ENCODE measurements at places on chromosomes 5 and 9.

DNA sequence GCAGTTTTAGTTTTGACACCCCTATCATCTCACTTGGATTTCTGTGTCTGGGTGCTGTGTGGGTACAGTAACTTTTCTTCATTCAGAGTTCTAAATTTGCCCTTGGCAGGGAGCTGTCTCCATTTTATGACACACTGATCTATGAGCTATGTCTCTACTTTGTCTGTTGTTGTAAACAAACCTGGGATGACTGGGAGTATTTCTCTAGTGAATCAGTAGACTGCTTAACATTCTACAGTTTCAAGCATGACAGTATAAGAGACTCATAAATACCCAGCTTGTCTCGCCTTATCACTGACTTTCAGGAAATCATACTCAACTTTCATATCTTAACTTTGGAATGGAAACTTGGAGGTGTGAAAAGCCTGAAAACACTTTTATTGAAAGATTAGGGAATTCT, 212.1 kb upstream of the NUDT12 start:
- no peak for DNase-seq

DNA sequence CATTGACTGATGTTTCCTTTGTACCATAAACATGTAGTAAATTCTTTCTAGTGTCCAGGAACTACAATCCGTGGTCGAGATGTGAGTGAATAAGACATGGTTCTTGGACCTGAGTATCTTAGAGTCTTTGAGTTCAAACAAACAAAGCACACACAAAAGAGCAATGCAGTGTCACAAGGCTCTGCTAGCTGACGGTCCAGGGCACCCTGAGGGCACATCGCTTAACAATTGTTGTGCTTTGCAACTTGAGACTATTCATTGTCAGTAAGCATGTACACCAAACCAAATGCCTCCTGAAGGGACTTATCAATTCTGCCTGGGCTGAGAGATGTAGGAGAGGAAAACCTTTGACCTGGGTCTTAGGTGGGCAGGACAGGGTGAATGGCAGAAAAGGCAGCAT, 84.8 kb downstream of the CAMK4 start:
- DNase-seq = no peak

- no peak for DNase-seq
Observed at GRCh38 chr5:65459995-65460394, 21.7 kb downstream of the ADAMTS6 start.

DNA sequence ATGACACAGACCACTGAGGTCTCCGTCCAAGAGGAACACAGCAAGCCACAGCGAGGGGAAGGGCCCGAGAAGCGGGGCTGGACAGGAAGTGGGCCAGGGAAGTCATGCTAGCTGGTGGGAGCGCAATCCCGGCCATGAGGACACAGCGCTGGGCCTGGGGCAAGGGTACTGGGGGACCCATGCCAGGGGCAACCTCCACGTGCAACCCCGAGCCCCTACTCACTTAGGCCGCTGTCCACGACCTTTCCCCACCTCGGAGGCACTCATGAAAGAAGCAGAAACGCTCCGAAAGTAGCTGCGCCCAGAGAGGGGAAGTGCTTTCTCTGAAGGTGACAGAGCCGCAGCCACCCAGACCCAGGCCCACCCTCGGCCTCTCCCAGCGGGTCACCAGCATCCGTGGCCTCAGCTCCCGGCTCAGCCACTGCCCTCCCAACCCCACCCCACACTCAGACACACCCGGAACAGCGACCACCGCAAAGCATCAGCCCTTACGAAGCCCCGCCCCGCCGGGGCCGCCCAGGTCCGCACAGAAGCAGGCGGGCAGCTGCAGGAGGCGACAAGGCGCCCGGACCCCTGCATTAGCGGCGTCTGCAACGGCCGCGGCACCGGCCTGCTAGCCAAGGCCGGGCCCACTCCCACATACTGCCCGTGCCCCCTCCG, 782 bp downstream of the BICD2 start:
- peak; percentile 32 for DNase-seq

Data from activated CD4-positive, alpha-beta T cell treated with anti-CD3 and anti-CD28 coated beads for 48 hours (primary cell).